Body of pancreas (tissue), 4 donors: ENCODE measurements at places on chromosomes 12 and 14. TPM values are rescaled to one million over a fixed set of nuclear protein-coding genes. Genes with fewer than 3 reads are reported as not detected.

AMHR2 gene
- 2.3 TPM for total RNA-seq

TCL1B gene
- total RNA-seq: not detected

SLCO1B1 gene
- not detected for total RNA-seq

PPP1R36 gene
- total RNA-seq: 5.6 TPM

FGFR1OP2 gene
- 39.2 TPM for total RNA-seq

FRS2 gene
- total RNA-seq: 4.9 TPM

SDR9C7 gene
- total RNA-seq: not detected

CNOT2 gene
- total RNA-seq: 87.3 TPM

PTPRR gene
- total RNA-seq: 0.33 TPM

NFATC4 gene
- total RNA-seq: 19.8 TPM

PTHLH gene
- not detected for total RNA-seq
